ENCODE measurements at places on chromosomes 16 and 17. TPM values are rescaled to one million over a fixed set of nuclear protein-coding genes. Genes with fewer than 3 reads are reported as not detected.

DNA sequence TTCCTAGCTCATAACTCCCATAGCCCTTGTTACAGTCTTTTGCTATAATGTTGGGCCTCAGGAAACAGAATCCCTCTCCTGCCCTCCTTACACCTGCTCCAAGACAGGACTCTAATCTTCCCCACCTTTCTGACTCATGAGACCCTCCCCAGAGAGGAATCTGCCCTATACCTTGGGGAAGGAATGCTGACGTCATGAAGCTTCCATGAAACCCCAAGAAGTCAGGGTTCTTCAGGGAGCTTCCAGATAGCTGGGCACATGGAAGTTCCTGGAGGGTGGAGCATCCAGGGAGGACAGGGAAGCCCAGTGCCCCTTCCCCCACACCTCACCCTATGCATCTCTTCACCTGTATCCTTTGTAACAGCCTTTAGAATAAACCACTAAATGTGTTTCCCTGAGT is 285.7 kb downstream of the SOX9 start:
- no peak for DNase-seq

- DNase-seq = no peak
Measured at GRCh38 chr16:23902748-23903414, 67.1 kb downstream of the PRKCB start.

GRCh38 chr16:35174016-35174415 is 1714.6 kb downstream of the TP53TG3F start:
- no peak for DNase-seq

GRCh38 chr16:69241926-69242325 is 55.0 kb downstream of the SNTB2 start:
- DNase-seq = no peak

GRCh38 chr17:14776791-14777190 is 475.9 kb downstream of the HS3ST3B1 start:
- DNase-seq = no peak

Gene VAT1L
- 0.79 TPM for polyA plus RNA-seq

Gene CARD14
- polyA plus RNA-seq = 1.1 TPM
